ENCODE measurements at places on chromosomes 7 and 10.

- no peak for DNase-seq
These were observed 176.8 kb downstream of the PRKG1 start for GRCh38 chr10:51251110-51251509.

DNA sequence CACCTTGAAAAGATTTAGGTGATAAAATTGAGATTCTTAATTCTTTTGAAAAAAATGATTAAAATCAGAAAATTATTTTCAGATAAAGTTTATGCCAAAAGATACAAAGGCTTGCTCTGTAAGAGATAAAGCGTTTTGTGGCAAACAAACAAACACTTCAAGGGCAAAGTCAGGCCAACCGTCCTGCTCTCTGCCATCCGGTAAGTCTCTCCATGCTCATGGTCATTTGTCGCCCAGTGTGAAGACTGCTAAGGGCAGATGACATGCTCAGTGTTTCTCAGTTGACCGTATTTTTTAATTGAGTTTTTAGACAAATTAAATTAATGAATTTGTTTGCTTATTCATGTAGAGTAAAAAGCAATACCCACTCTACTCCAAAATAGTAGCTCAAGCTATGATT lies 60.0 kb downstream of the PTPRE start:
- no peak for DNase-seq

DNA sequence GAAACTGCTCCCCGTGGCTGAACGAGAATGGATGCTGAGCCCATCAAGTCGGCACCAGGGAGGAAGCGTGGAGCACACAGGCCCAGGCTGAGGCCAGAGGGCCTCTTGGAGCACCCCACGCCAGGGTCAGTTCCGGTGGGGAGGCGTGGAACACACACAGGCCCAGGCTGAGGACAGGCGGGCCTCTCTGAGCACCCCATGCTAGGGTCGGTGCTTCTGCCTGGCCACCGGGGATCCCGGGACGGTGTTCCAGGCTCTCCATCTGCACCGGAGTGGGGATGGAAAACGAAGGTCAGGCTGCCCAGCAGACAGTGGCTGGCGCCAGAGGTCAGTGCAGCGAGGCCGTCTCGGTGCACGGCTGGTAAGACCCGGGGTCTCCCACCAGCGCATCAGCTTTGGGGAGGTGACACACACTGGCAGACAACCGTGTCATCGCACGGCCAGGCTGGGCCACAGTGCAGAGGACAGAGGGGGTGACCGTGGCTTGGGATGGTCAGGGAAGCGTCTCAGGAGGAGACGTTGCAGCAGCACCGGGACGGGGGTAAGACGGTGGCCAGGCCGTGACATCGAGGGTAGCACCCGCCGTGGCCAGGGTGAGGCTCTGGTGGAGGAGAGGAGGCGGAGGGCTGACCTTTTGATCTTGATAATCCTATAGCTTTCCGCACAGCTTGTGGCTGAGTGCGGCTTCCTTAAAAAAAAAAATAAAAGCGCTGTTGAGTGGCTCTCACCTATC lies 203.9 kb downstream of the ELFN1 start:
- DNase-seq: no peak

DNA sequence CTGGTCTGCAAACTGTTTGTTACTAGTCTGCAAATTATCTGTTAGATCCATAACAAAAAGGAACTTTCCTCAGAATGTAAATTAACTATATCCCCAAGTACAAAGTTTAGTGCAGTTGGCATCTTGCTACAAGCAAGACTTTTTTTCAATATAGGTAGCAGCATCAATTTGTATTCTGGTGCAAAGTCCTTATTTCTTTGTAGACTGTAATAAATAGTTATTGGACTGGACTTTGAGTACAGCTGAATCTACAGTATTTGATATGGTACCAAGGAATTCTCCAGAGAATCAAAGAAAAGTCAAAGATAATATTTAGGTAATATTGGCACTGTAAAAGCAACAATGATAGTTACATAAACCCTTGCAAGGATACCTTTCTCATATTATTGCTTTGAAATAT lies 89.6 kb downstream of the EXOC6 start:
- no peak for DNase-seq

DNA sequence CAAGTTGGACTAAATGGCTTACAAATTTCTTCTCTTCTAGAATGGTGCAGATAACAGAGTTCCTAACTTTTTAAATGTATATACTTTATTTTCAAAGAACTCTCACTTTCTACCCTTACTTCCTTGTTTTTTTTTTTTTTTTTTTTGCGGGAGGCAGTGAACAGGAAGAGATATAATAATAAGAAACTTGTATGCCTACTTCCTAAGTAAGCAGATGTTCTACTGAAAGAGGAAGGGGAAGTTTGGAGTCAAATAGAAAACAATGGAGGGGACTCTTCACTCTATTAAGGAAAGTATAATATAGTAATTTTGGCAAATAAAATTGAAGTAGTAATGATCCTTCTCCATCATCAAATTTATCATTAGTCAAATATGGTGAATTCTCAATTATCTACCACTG lies 754.0 kb downstream of the KCNMA1 start:
- DNase-seq: no peak

DNA sequence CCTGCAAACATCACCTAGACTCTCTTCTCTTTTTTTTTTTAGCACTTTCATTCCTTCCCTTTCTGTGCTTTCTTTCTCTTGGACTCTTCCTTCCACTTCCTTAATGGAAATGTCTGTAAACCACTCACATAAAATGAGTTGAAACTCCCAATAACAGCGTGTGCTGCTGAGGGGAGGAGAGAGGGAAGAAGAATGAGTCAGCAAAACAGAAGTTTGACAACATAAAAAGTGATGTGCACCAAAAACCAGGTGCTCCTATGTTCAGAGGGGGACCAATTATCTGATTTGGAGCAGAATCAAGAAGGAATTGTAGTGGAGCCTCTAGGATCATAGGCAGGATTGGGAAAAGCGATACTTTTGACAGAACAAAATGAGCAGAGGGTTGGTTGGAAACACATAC lies 712.1 kb upstream of the IGFBP3 start:
- no peak for DNase-seq

Measured in EL (cell line).